ENCODE measurements at places on chromosomes 12 and 14.

DNA sequence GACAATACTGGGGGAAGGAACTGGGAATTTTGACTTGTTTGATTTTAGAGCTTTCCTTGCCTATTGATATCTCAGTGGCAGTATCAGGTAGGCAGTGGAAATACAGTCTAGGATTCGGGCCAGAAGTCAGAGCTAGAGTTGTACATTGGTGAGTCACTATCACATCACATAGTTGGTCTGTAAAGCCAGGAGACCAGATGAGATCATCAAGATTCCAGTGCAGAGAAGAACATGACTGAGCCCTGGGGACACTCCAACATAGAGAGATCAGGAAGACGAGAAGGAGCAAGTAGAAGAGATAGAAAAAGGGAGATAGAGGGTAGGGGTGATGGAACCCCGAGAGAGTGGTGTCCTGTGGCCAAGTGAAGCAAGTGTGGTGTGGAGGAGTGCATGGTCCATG is 46.6 kb upstream of the NR1H4 start:
- no peak for DNase-seq

DNA sequence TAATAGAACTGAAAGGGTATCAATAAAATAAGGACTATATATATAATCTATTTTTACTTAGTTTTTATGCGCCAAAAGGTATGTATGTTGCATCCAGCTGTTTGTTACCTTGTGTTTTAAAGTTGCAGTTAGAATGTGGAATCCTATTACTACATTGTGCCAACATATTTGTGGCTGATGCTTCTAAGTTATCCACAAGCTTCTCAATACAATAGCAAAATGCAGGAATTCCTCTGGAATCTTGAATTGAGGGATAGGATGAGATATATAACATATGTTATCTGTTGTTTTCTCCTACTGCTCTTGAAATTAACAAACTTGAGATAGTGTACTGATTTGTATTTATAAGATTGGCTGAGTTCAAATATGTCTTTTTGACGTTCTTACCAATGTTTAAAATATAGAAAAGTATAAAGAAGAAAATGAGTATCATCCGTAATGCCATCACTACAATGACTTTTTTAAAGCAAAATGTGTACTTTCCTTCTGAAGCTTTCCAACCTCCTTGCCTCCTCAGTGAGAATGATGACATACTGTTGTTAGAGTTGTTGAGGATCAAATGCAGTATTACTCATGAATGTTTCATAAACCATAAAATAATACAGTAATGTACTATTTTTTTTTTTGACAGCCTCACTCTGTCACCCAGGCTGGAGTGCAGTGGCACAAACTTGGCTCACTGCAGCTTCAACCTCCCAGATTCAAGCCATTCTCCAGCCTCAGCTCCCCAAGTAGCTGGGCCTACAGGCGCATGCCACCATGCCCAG is 6.6 kb downstream of the RAP1B start:
- DNase-seq = no peak

- DNase-seq = no peak
These were observed 322.4 kb upstream of the DCN start for GRCh38 chr12:91505006-91505405.

DNA sequence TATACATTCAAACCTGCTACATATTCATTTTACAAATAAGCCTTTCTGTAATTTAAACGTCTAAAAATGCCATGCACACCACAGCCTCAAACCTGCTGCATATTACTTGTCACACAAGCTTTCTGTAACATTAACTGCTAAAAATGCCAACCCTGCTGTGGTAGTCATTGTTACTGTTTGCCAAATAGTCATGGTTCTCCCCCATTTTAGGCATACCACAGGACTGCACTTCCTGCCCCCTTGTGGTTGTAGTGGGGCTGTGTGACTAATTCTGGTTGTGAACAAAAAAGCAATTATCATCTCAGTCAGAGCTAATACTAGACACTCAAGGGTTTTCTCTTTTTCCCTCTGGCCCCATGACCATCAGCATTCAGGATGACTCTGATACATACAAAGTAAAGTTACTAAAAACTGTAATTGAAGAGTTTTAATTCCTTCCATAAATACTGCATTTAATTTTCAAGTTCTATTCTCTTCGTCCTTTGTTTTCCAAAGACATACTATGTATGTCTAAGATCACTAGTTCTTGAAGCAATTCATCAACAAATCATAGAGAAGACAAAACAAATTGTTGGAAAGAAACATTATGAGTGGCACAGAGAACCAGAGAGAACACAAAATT is 5.7 kb upstream of the SLC35F4 start:
- peak; percentile 27 for DNase-seq

- DNase-seq = no peak
These were observed 42.2 kb upstream of the LDHB start for GRCh38 chr12:21699851-21700250.
